NCI-H1092 (cell line): ENCODE measurements at places on chromosomes 2 and 18.

GRCh38 chr2:2306878-2307277 is 24.2 kb downstream of the MYT1L start:
- no peak for DNase-seq

DNA sequence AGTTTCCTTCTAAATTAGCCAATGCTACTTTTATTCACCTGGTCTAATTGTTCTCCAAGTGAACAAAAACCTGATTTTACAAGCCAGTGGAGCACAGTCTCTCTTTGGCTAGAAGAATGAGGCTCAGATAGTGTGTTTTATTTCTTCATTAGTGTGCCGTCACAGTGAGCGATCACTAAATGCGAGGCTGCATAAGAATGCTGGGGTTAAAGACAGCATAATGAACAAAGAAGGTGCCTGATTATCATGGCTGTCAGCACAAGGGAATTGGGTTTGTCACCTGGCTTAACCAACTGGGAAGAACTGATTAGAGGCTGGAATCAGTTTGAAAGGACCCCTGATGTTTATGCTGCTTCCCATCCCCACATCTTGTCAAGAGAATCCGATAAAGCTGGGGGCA is 76.4 kb downstream of the EPHA4 start:
- DNase-seq, result no peak

- DNase-seq, result no peak
These were observed 156.7 kb upstream of the HDAC4 start for GRCh38 chr2:239557516-239557915.

DNA sequence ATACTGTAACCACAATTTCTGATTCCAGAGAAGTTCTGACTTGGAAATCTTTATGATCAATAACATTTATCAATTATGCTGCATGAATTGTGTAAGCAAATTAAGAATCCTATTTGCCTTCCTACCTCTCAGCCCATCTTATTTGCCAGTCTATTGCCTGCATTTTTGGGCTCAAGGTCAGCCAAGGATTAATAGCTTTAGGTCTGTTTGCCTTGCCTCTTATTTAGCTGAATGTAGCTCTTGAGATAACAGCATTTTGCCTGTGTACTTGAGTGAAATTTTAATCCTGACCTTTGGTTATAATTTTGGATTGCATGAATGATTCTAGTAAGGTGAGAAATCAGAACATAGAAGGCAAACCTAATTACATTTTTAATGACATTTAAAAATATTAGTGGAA is 51.2 kb downstream of the MYO3B start:
- DNase-seq, result peak; percentile 13

DNA sequence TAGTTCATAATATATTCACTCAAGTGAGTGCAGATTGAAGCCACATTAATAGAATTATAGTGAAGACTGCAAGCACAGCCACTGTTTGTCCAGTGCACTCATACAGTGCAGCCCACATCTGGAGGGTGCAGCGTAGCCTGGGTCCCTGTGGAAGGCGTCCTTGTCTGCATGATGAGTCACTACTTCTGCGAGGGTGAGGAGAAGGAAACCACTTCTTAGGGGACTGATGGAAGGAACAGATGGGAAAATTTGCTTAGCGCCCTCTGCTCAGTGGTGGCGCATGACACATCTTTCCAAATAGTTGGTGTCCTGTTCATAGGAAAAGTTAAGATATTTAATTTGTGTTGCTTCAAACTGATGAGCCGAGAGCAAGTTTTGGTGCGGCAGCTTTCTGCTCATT is 330.4 kb upstream of the SMIM21 start:
- no peak for DNase-seq

DNA sequence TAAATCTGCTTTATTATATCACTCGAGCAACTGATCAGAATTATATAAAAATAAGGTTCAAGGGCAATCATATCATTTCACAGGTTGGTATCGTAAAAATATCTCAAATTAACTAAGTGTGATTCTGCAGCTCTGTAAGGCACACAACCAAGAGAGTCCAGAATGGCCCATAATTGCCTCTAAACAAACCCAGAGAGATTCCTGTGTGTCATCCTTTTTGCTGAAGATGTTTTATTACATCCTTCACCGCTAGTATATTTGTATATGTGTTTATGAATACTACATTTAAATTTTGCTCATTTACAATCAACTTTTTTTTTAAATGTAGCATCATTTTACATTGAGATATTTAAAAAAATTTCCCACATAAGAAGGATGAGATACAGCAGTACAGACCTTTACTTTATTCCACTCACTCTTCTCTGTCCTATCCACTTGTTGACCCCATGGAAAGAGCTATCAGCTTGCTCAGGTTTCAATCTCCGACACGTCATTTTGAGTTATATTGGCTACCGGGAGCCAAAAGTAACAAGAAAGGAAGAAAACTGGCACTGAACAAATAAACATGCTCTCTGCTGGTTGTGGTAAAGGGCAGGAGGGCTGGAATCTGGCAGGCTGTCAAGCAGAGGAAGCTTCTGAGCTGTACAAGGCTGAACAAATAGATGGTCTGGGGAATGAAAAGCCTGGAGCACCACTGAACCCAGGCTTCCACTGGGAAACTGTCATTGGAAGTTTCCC is 23.1 kb downstream of the PLA2R1 start:
- DNase-seq, result peak; percentile 79

DNA sequence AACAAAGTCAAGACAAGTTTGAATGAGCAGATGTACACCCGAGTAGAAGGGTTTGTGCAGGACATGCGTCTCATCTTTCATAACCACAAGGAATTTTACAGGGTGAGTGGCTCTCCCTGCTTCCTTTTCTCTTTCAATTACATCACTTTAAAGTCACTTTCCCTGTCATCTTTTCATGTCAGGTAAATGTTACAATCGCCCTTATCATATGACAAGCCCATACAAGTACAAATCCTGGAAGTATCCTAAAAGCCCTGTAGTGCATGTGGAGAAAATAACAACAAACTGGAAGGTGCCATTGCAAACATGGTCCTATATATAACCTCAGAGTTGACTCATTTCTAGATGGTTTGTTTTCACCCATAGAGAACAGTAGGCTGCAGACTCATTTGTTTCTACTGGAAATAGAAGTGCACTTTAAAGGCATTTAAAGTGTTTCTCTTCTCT is 126.0 kb downstream of the SP100 start:
- DNase-seq, result no peak

DNA sequence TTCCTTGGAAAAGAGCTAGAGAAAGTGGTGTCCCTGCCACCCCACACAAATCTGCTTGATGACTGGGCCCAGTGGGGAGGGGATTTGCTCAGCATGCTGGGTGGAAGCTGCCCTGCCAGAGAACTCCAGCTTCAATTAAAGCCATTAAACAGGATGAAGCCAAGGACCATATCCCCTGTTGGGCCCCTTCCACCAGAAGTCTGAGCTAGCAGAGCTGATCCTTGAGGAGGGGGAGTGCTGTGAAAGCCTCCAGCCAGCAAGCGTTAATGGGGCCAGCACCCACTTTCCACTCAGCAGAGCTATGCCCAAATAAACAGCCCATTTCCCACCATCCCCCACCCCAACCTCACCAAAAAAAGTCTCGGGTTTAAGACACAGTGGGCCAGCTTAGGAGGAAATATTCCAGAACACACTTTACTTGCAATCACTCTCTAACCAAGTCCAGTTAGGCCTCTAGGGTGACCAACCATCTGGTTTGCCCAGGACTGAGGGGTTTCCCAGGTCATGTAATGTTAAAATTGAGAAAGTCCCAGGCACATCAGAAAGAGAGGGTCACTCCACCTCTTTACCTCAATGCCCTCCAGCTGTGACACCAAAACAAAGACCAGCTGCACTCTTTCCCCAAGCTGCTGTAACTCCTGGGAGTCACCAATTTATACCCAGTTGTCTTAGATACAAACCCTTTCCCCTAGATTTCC is 132.3 kb downstream of the FOXI3 start:
- DNase-seq, result no peak

DNA sequence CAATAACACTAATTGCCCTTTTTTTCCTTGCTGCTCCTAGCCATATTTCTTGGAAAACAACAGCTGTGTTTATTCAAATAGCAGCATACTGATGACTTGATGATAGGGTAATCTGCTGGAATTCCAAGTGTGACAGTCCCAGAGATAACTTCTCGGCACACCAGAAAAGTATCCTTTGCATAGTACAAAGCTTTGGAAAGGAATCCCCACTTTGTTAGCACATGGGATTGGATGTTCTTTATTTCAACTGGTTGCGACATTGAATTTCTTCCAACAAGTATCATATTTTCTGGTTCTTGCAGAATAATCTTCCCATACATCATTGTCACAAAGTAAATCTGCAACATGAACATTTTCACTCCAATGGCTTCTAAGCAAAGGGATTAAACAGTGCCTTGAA is 445.8 kb upstream of the ACVR2A start:
- no peak for DNase-seq

GRCh38 chr18:58547864-58548263 is 81.0 kb downstream of the ALPK2 start:
- DNase-seq, result no peak

- no peak for DNase-seq
These were observed 259.0 kb downstream of the CALCRL start for GRCh38 chr2:187188783-187189631.

DNA sequence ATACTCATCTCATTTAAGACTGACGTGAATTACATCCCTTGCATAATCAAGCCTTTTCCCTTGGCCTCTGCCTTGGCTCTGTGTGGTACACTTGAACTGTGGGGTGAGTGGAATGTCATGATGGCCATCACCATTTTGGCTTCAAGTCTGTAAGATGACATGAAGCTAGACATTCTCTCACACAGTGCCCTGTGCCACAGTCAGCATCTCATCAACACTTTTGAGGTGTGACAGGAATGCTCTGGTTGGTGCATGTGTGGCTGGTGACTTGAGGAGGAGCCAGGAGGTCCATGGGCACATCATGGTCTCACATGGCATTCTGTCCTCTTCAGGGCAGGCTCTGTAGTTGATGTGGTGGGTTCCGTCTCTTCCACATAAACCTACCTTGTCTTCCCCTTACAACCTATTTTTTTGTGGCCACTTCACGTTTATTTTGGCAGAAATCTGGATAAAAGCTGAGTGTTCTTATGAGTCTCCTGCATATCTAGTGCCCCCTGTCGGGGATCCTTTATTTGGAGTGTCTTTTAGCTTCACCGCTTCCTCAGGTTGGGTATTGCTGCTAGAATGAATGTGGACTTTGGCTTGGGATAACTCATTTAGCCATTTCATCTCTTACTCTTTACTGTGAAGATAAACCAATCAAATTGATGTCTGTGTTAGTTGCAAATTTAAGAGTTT is 28.1 kb downstream of the MAP4K4 start:
- no peak for DNase-seq

- DNase-seq, result no peak
These were observed 434.7 kb upstream of the SETBP1 start for GRCh38 chr18:44246001-44246400.

GRCh38 chr2:177072090-177072489 is 140.5 kb upstream of the HNRNPA3 start:
- DNase-seq, result no peak

GRCh38 chr2:99928470-99929053 is 213.8 kb downstream of the AFF3 start:
- no peak for DNase-seq

- DNase-seq, result no peak
These were observed 53.7 kb downstream of the SLC4A3 start for GRCh38 chr2:219680958-219681693.

DNA sequence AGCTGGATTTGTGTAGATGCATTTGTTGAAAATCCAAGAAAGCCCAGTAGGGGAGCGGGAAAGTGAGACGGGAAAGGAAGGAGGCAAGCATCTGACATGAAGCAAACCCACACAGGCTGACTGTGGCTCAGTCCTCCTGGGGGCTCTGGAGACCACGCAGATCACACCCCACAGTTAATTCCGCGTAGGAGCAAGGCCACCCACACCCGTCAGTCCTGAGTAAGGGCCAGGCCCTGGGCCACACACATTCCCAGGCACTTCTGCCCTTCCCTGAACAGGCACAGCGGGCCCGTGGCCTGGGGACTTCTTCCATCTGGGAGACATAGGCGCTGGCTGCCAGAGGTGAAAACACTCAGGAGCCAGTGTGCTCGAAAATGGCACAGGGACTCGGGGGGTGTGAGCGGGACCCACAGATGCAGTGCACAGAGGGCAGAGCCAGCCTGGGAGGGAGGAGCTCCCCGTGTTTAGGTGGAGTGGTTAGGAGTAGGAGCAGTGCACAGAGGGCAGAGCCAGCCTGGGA is 19.4 kb upstream of the PRLH start:
- DNase-seq, result no peak

DNA sequence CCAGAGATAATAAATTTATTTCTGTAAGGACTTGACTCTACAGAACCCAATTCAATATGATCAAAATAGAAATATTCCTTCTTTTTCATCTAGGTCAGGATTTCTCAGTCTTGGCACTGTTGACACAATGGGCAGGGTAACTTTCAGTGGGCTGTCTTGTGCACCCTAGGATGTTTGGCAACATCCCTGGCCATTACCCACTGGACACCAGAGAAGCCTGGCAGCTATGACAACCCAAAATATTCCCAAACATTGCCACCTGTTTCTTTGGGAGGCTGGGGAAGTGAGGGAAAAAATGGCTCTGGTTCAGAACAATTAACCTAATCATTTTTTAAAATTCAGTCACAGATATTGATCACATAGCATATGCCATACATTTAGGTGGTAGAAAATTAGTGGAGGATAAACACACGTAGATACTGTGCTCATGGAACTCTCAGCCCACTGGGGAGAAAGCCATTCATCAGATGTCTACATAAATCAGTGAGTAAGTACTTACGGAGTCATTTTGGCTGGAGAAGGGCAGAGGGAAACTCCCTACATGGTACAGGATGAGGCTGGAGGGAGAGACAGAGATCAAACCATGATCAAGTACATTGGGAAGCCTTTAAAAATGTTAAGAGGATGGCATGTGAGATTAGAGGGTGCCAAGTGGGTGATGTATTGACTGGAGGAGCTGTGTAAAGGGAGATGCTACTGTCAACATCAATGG is 718 bp upstream of the TNP1 start:
- peak; percentile 22 for DNase-seq

DNA sequence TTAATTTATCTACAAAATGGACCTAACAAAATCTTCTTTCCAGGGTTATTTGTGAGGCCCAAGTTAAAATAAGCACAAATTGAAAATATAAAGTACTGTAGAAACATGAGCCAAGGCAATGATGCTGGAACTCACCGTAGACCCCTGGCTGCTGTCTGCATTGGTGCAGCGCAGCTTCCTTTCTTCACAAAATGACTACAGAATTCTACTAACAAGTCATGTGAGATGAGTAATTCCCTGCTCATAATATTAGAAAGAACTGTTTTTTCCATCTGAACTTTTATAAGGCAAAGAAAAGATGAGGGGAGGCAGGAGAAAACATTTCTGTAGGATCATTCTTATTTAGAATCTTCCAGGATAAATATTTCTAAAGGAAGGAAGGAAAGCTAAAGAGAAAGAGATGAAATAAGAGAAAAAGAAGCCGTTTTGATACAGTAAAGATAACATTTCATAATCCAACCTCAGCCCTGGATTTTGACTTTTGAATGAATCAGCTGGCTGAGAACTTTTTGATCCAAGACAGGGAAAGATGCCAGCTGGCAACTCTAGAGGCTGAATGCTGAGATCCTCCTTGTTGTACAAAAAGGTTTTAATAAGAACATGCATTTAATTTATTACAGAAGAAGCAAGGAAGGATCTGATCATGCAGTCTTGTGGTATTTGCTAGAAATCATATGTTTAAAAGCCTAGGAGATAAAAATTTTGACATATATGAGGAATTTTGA is 183.9 kb upstream of the KLHL14 start:
- DNase-seq, result no peak

GRCh38 chr2:236840215-236840614 is 245.5 kb upstream of the COPS8 start:
- no peak for DNase-seq
